ENCODE measurements at places on chromosomes 16 and 17.

DNA sequence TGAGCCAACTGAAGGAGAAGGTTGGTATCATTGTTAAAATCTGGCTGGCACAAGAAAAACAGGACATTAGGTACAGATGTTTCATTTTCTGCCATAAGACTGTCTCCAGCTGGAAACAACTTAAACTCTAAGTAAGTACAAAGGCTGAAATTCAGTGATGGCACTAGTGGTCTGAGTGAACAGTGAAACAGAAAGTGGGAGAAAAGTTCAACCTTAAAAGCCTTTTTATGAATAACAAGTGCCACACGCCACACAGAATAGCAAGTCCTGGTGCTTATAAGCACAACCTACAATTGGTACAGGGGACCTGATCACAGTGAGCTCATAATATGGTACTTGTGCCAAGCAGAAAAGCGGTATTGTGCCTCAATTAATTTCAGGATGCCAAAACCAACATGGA, 56.7 kb downstream of the CEP112 start:
- DNase-seq: no peak

DNA sequence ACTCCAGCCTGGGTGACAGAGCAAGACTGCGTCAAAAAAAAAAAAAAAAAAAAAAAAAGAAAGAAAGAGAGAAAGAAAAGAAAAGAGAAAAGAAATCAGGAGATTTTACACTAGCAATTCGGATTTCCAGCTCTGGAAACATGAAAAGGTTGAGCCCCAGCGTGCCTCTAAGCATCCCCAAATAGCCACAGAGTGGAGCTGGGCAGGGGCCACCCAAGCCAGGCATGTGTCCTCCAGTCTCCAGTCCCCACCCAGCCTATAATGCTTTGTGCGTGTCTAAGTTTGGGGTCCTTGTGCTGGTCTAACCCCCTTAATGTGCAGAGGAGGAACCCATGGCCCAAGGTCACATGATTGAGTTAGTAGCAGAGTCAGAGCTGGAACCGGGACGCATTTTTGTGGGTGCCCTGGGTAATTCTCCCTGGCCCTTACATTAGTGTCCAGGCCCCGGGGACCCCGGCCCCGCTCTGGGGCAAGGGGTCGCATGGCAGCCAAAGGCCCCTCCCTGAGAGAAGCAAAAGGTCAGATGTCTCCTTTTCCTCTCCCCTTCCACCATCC, 19.9 kb downstream of the ADAM11 start:
- no peak for DNase-seq

DNA sequence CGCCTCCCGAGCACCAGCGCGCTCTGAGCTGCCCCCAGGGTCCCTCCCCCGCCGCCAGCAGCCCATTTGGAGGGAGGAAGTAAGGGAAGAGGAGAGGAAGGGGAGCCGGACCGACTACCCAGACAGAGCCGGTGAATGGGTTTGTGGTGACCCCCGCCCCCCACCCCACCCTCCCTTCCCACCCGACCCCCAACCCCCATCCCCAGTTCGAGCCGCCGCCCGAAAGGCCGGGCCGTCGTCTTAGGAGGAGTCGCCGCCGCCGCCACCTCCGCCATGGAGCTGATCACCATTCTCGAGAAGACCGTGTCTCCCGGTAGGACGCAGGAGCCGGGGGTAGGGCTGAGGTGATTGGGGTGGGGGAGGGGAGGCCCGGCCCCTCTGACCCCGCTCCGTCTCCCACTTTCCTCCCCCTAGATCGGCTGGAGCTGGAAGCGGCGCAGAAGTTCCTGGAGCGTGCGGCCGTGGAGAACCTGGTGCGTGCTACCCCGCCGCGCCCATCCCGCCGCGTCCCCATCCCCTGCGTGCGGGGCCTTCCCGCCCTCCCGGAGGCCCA, 329 bp downstream of the KPNB1 start:
- DNase-seq: no peak

DNA sequence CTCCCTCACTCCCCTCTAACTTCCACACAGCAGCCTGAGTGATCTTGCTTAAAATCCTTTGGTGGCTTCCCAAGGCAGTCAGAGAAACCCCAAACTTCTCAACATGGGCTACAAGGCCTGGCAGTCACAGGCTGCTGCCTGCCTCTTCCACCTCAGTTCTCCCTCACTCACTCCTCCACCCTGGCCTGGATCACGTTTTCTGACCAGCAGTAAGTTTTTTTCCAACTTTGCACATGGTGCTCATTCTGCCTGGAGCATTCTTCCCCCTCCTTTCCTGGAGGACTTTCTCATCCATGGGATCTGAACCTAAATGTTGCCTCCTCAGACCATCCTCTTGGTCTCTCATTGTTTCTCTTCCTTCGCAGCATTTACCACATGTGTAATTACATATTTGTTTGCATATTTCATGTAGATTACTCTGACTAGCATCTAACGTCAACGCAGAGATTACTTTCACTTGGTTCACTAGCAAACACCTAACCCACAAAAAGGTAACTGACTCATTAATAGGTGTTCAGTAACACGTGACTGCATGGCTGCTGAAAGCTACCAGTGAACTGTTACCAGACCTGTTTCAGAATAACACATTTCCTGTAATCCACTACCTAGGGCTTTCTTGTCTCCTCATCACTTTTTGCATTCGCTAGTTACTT, 17.1 kb downstream of the GNA13 start:
- no peak for DNase-seq

DNA sequence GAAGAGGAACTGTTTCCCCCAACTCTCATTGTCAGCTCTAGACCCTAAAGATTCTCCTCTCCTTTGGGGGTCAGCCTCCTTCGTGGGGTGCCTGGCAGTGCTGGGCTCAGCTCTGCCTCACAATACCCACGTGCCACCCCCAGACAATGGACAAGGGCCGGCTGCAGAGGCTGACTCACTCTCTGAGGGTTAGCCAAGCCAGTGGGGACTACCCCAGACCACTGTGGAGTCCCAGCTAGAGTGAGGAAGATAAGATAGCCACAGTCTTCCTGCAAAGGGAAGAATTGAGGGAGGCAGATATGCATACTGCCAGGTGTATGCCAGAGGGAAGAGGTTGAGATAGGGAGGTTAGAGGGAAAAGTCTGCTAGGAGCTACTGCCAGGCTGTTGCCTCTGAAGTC, 13.5 kb upstream of the MTMR4 start:
- no peak for DNase-seq
